ENCODE measurements at places on chromosomes 6 and 20.

DNA sequence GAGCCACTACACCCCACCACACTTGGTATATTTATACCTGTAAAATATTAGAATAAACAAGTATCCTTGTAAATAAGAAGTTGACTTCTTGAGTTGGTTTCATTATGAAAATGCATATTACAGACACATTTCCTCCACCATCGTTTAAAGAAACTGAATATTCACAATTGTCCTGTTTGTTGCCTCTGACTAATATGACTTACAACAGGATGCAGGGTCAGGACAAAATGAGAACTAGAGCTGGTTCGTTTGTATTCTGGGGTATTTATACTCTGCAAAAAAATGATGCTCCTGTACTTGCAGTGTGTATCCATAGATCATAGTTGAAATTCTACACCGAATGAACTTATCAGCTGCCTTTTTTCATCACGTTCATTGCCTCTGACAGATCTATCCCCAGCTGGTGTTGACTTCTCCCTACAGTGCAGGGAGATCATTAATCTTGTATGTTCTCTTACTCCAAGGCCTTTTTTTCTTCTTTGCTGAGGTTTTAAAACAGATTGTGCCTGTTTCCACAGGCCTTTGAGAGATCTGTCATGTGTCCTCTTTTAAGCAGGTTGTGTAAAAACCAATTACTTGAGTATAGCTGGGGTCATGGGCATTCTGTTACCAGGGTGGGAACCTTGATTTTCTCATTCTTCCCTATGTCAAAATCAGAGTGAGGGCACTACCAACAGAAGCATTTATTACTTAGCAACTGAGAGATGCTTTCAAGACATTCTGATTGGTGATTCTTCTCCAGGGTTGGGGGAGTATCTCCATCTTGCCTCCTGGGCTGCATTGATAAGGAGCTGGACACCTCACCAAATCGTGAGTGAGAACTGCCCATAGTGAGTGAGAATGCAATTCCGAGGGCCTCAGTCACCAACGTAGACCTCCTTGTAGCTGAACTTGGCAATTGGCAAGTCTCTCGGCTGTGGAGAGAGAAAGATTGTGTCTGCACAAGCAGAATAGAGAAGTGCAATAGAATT lies 78.8 kb upstream of the CD83 start:
- no peaks in the 10 kb centered on the region for H3K27me3 ChIP-seq
- H3K4me1 ChIP-seq, result peaks cover 16% of the 10 kb centered on the region
- H3K27ac ChIP-seq, result no peak overlapping the region
- peak; percentile 82 for DNase-seq
- no peak overlapping the region for H3K4me3 ChIP-seq
- H3K36me3 ChIP-seq, result no peaks in the 10 kb centered on the region

GRCh38 chr6:21244897-21245470 lies 348.6 kb upstream of the SOX4 start:
- no peaks in the 10 kb centered on the region for H3K27me3 ChIP-seq
- H3K27ac ChIP-seq, result no peak overlapping the region
- H3K4me1 ChIP-seq, result no peaks in the 10 kb centered on the region
- DNase-seq, result no peak
- H3K4me3 ChIP-seq, result no peak overlapping the region

GRCh38 chr20:34974246-34974645 lies 18.6 kb downstream of the MYH7B start:
- no peak overlapping the region for H3K27ac ChIP-seq
- no peak overlapping the region for H3K4me3 ChIP-seq
- no peak for DNase-seq
- no peaks in the 10 kb centered on the region for H3K4me1 ChIP-seq

DNA sequence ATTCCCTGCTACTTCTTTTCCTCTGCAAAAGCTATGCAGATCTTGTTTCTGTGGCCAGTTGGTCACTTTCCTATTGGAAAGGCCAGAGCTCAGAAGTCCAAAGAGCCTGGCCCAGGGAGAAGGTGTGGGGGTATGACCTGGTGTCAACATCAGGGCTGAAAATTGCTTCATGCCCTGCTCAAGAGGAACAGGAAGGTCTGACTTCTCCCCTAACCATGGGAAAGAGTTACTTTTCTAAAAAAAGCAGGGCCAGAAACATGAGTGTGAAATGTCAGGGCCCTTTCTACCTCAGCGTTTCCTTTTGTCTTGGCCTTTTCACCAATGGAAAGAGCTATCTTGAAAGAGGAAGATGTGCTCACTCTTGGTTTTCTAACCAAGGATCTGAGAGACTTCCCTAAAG lies 117.4 kb downstream of the MAFB start:
- H3K4me3 ChIP-seq, result no peak overlapping the region
- H3K27me3 ChIP-seq, result no peaks in the 10 kb centered on the region
- DNase-seq, result no peak
- H3K27ac ChIP-seq, result no peak overlapping the region
- no peaks in the 10 kb centered on the region for H3K36me3 ChIP-seq
- no peaks in the 10 kb centered on the region for H3K4me1 ChIP-seq

DNA sequence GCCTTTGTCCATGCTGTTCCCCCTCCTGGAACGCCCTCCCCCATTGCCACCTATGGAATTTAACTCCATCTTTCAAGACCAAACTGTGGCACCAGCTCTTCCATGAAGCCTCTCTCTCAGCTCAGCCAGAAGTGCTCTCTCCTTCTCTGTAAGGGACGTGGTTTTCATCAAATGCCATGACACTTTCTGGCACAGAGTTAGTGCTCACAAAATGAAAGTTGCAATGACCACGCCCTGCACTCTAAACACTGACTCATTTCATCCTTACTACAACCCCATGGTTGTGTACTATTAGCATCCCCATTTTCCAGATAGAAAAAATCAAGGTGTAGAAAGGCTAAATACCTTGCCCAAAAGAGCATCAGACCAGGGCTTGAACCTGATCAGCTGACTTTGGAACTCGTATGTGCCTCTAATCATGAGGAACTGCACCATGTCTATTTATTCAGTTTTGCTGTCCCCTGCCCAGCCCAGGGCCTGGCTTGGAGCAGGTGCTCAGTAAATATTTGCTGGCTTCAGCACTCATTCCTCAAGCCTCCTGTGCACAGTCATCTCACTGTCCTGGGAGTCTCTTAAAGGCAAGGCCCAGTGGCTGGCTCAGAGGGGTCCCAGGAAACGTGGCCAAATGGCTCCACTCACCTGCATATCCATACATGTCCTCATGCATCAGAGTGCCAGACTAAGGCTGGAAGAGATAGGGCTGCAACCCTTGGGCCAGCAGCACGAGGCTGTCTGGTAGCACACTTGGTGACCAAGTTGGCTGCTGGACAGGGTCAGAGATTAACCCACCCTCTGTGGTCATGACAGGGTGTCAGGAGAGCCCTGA lies 77.9 kb downstream of the MRPL14 start:
- DNase-seq, result peak; percentile 85
- no peaks in the 10 kb centered on the region for H3K36me3 ChIP-seq
- H3K4me3 ChIP-seq, result no peak overlapping the region
- no peaks in the 10 kb centered on the region for H3K27me3 ChIP-seq

- no peak overlapping the region for H3K4me3 ChIP-seq
- no peaks in the 10 kb centered on the region for H3K27me3 ChIP-seq
- no peaks in the 10 kb centered on the region for H3K4me1 ChIP-seq
- H3K27ac ChIP-seq, result no peak overlapping the region
Observed at GRCh38 chr6:21609881-21610329, 16.4 kb downstream of the SOX4 start.

GRCh38 chr6:98484696-98485095 lies 349.7 kb upstream of the POU3F2 start:
- no peaks in the 10 kb centered on the region for H3K36me3 ChIP-seq
- no peaks in the 10 kb centered on the region for H3K27me3 ChIP-seq
- no peaks in the 10 kb centered on the region for H3K4me1 ChIP-seq
- no peak overlapping the region for H3K4me3 ChIP-seq

- H3K4me1 ChIP-seq, result peaks cover 13% of the 10 kb centered on the region
- no peaks in the 10 kb centered on the region for H3K36me3 ChIP-seq
- no peak overlapping the region for H3K4me3 ChIP-seq
- H3K27ac ChIP-seq, result no peak overlapping the region
Observed at GRCh38 chr20:17537959-17538358, 6.8 kb upstream of the BFSP1 start.

- H3K27me3 ChIP-seq, result no peaks in the 10 kb centered on the region
- no peaks in the 10 kb centered on the region for H3K4me1 ChIP-seq
- no peak for DNase-seq
- no peaks in the 10 kb centered on the region for H3K36me3 ChIP-seq
- no peak overlapping the region for H3K4me3 ChIP-seq
Observed at GRCh38 chr20:58011947-58012610, 216.4 kb downstream of the ANKRD60 start.

DNA sequence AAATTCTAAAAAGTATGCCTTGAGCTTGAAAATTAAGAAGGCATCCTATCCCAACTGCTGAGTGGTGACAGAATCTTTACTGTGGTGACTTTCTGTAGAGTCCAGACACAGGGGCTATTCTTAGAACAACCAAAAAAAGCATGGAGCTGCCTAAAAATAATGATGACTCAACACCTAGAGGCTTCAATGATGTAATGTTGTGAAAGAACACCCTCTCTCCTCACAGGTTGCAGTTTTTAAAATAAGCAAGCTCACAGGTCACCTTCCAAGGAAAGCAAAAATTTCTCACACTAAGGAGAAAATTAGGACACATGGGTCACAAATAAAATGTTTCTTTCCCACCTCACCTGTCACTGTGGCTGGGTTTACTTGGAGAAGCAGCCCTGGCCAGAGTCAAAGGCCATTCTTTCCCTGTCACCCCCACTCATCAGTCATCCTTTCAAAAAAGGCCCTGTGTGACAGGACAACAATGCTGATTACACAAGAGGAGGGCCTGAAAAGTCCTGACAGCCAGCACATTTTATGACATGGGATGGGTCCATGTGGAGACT lies 53.5 kb downstream of the RCAN2 start:
- H3K4me1 ChIP-seq, result peaks cover 9% of the 10 kb centered on the region
- DNase-seq, result peak; percentile 55
- H3K27ac ChIP-seq, result no peak overlapping the region
- H3K27me3 ChIP-seq, result no peaks in the 10 kb centered on the region

GRCh38 chr6:152948150-152948768 lies 34.6 kb downstream of the FBXO5 start:
- H3K27ac ChIP-seq, result no peak overlapping the region
- no peaks in the 10 kb centered on the region for H3K36me3 ChIP-seq
- H3K27me3 ChIP-seq, result no peaks in the 10 kb centered on the region
- H3K4me3 ChIP-seq, result no peak overlapping the region
- no peaks in the 10 kb centered on the region for H3K4me1 ChIP-seq

DNA sequence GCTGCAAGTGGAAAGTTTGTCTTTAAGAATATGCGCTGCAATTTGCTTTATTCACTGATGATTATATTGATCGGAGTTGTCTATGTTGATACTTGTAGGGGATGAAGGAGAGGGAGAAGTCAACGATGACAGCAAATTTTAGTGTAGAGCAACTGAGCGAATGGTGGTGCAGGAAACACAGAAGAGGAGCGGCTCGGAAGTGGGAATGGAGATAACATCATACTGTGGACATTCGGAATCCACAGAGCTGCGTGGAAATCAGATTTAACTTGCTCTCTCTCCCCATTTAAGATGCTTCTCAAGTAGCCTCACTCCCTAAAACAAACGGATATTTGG lies 722 bp upstream of the TMEM14B start:
- peak overlapping the region; percentile 60 for H3K27ac ChIP-seq
- no peaks in the 10 kb centered on the region for H3K27me3 ChIP-seq
- H3K36me3 ChIP-seq, result peaks cover 3% of the 10 kb centered on the region
- H3K4me3 ChIP-seq, result peak overlapping the region; percentile 80
- no peak for DNase-seq

- DNase-seq, result no peak
- no peak overlapping the region for H3K27ac ChIP-seq
- H3K36me3 ChIP-seq, result no peaks in the 10 kb centered on the region
- no peaks in the 10 kb centered on the region for H3K4me1 ChIP-seq
- H3K4me3 ChIP-seq, result no peak overlapping the region
Observed at GRCh38 chr6:32867554-32868256, 13.7 kb downstream of the PSMB9 start.

- no peaks in the 10 kb centered on the region for H3K36me3 ChIP-seq
- H3K27ac ChIP-seq, result no peak overlapping the region
- H3K4me3 ChIP-seq, result no peak overlapping the region
- DNase-seq, result no peak
Observed at GRCh38 chr6:150695652-150696051, 96.0 kb downstream of the PLEKHG1 start.

DNA sequence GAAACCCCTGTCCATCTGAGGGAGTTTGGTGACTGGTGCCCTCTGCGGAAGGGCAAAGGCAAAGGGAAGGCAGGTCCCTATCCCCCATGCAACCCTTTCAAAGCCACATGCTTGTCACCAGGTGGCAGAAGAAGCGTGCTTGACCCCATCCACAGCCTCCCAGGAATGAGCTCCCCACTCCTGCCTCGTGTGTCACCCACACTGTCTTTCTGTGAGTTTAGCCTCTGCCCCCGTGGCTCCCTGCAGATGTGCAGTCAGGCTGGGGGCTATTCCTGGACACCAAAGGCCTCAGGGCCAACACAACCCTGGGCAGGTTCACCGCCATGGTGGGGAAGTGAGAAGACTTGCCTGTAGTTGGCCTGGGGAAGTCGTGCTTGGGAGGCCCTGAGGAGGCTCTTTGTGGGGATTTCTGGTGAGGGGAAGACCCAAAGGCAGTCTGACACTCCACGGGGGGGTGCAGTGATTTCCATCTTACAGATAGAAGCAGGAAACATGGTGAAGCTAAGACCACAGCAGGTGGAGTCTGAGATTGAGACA lies 16.6 kb upstream of the PCMTD2 start:
- H3K4me1 ChIP-seq, result no peaks in the 10 kb centered on the region
- no peak overlapping the region for H3K4me3 ChIP-seq
- no peak overlapping the region for H3K27ac ChIP-seq
- DNase-seq, result no peak

- H3K4me3 ChIP-seq, result no peak overlapping the region
- DNase-seq, result peak; percentile 28
- no peaks in the 10 kb centered on the region for H3K27me3 ChIP-seq
Observed at GRCh38 chr20:60233018-60233630, 274.9 kb downstream of the CDH26 start.

GRCh38 chr20:33647603-33648395 lies 14.3 kb upstream of the C20orf144 start:
- H3K27ac ChIP-seq, result no peak overlapping the region
- H3K27me3 ChIP-seq, result no peaks in the 10 kb centered on the region
- H3K4me1 ChIP-seq, result peaks cover 2% of the 10 kb centered on the region
- H3K36me3 ChIP-seq, result peaks cover 5% of the 10 kb centered on the region

DNA sequence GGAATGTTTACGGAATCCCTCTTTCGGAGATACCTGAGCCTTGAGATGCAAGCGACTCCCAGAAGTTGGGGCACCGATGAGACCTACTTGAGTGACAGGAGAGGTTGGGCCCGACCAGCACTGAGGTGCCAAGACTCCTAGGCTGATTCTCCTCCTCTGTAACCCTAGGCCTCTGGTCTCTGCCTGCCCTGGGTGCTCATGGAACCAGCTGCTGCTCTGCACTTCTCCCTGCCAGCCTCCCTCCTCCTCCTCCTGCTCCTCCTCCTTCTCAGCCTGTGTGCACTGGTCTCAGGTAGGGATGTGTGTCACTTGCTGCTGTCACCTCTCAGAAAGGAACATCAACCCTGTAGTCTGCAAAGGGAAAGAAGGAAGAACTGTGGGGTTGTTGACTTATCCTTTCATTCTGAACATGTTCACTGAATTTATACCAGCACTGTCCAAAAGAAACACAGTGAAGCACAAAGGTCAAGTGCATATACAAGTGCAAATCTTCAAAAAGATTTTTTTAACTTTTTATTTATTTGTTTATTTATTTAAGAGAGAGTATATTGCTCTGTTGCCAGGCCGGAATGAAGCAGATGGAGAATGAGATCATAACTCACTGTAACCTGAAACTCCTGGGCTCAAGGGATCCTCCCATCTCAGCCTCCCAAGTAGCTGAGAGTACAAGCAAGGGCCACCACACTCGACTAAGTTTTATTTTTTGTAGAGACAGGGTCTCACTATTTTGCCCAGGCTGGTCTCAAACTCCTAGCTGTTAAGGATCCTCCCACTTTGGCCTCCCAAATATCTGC lies 913 bp downstream of the BTN2A2 start:
- H3K27ac ChIP-seq, result peak overlapping the region; percentile 74
- DNase-seq, result peak; percentile 75
- no peaks in the 10 kb centered on the region for H3K27me3 ChIP-seq
- H3K4me1 ChIP-seq, result peaks cover 2% of the 10 kb centered on the region
- H3K36me3 ChIP-seq, result no peaks in the 10 kb centered on the region

Data from fibroblast of lung (primary cell).